ENCODE measurements at places on chromosomes 13 and 19.
A peak's percentile ranks its signal among the peaks of the same experiment; 100 is the strongest.

- DNase-seq, result no peak
Observed at GRCh38 chr19:32104153-32104849, 241.1 kb upstream of the ZNF507 start.

GRCh38 chr19:58547323-58548312, 3.8 kb downstream of the TRIM28 start:
- no peak for DNase-seq

- no peak for DNase-seq
Observed at GRCh38 chr13:43270130-43270830, 246.9 kb downstream of the DNAJC15 start.

DNA sequence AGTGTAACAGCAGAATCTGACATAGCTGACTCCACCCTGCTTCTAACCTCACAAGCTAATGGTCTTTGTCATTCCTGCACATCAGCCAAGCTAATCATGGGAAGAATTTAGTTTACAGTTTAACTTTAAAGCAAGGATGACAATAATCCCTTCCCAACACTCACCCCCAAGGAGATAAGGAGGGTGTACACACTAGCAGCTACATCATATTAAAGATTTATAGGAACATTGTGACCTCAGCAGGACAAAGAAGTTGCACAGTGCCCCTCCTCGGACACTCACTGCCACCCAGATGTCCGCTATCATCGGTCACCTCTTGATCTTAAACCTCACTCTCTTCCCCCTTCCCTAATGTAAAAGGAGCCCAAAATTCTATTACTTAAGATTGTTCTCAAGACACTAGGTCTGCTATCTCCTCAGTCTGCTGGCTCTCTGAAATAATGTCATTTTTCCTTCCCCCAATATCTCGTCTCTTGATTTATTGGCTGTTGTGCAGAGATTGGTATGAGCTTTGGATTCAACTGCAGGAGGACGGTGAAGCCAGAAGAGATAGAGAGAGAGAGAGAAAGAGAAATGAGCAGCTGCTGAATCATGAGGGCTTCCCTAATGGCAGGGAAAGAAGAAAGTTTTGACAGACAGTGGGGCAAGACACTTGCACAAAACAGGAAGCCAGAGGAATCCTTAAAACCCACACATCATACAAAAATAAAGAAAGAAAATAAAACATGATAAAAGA, 17.5 kb upstream of the FFAR2 start:
- DNase-seq, result peak; percentile 11

DNA sequence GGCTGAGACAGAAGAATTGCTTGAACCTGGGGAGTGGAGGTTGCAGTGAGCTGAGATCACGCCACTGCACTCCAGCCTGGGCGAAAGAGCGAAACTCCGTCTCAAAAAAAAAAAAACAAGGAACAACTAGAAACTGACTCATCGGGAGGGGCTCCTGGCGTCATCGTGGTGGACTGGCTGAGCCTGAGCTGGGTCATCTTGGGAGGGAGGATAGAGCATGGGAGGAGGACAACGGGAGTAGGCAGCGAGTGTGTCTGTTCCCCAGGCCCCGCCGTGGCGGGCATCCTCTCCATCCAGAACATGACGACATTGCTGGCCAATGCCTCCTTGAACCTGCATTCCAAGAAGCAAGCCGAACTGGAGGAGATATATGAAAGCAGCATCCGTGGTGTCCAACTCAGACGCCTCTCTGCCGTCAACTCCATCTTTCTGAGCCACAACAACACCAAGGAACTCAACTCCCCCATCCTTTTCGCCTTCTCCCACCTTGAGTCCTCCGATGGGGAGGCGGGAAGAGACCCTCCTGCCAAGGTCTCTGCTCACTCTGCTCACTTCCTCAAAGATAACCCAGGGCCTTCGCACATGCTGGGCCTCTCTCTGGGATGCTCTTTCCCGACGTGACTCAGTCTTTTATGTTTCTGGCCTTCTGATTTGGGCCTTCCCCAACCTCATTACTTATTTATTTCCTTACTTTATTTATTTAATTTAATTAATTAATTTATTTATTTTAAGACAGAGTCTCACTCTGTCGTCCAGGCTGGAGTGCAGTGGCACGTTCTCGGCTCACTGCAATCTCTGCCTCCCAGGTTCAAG, 16.6 kb downstream of the DDX39A start:
- DNase-seq, result peak; percentile 90

DNA sequence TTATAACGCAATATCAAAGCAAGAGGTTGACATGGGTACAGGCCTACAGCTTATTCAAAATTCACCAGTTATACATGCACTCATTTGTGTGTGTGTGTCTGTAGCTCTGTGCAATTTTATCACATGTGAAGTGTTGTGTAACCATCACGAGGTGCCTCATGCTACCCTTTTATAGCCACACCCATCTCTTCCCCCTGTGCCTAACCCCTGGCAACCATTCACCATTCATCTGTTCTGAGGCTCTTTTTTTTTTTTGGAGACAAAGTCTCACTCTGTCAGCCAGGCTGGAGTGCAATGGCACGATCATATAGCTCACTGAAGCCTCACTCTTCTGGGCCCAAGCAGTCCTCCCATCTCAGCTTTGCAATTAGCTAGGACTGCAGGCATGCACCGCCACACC, 78.4 kb downstream of the DPF1 start:
- DNase-seq, result peak; percentile 88

DNA sequence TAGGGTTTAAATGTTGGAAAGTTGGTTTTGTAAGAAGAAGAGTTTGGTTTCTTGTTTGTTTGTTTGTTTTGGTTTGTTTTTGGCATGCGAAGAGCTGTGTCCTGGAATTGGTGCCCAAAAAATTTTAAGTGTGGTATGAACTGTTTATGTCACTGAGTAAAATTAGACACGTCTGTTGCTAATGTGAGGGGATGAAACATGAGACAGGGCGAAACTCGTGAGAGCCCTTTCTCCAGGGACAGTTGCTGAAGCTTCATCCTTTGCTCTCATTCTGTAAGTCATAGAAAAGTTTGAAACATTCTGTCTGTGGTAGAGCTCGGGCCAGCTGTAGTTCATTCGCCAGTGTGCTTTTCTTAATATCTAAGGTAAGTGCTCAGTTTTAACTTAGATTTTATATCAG, at the start of gene SGCG:
SGCG (plus strand) TSS at position 269 of the 400 bp plus-strand sequence. CDS start 22,716 bp downstream, outside the sequence.
- DNase-seq, result no peak

- DNase-seq, result no peak
Observed at GRCh38 chr13:31862828-31863227, 123.5 kb downstream of the RXFP2 start.

GRCh38 chr19:35787227-35787799, 11.9 kb downstream of the ARHGAP33 start:
- no peak for DNase-seq

DNA sequence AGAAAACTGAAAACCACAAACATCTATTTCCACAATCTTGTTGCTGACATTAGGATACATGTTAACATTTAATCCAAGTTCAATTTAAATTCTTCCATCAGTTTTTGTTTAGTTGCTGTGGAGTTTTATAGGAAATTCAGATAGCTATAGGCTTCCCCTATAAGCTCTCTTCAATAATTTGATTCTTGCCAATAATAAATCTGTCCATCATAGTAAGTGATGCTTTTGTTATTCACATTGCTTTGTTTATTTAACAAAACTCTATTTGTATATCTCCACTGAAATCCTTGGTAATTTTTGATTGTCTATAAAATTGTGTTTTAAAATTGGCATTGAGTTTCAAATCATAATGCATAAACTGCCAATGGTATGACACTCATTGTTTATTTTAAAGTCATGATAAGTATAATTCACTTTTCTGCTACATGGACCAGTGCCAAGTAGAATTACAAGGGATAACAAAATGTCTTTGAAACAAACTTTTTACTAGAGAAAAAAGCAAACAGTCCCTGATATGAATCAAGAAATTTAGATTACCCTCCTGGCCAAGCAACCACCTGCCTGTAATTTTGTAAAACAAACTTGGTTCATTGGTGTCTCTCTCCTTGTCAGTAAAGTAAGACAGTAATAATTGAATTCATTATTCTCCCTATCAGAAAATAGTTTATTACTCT, 577.3 kb upstream of the GPC6 start:
- DNase-seq, result no peak

GRCh38 chr13:101916108-101916774, 463.8 kb downstream of the ITGBL1 start:
- DNase-seq, result no peak

DNA sequence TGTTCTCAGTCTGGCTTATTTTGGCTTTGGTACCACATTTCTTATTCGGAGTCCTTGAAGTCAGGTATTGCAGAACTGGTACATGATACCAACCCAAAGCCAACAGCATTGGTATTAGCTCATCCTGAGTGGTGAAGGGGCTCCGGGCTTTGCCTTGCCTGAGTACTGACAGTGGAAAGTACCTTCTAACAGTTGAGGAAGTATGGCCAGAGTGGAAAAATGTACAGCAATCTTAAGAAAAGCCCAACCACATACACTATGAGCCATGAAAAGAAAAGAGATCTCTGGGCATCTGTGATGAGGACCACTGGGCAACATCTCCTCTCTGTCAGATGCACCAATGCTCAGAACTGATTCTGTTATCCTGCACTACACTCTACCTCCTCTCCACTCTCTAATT, 8.3 kb downstream of the LCP1 start:
- DNase-seq, result no peak

- DNase-seq, result no peak
Observed at GRCh38 chr13:102970542-102970941, 95.7 kb downstream of the SLC10A2 start.

GRCh38 chr13:80712026-80712425, 371.1 kb upstream of the SPRY2 start:
- no peak for DNase-seq

GRCh38 chr13:51457086-51457815, 4.4 kb upstream of the INTS6 start:
- no peak for DNase-seq

DNA sequence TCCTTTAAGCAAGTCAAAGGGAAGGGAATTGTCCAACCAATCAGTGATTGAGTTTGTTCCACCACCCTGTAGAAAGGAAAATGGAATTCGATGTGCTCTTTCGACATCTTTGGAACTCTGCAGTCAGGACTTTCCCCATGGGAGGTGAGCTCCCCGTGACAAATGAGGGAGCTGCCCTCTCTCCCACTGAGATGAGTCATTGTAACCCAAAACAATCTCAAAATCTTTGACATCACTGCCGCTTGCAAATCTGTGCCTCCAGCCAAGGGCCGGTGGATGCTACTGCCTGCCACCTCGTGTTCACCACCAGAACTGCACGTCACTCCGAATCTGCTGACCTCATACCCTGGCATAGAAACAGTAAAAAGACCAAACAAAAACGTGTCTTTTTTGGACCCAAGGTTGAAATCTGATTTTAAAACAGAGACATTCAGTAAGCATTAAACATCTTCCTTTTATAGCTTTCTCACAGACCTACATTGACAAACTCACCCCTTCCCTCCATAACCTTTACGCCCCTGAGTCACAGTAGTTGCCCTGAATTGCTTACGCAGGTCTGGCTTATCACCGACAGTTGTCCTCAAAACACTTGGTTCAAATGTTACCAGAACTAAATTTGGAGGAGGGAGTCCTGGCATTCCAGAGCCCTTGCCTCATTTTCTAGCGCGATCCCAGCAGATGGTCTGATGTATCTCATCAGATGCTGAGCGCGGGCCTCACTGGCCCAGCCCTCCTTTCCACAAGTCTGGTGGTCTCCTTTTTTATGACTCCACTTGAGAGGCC, 105.2 kb downstream of the COL4A2 start:
- peak; percentile 100 for DNase-seq

- DNase-seq, result no peak
Observed at GRCh38 chr13:34864671-34865070, 77.4 kb upstream of the NBEA start.

- no peak for DNase-seq
Observed at GRCh38 chr13:28044608-28045007, 55.8 kb downstream of the FLT3 start.

DNA sequence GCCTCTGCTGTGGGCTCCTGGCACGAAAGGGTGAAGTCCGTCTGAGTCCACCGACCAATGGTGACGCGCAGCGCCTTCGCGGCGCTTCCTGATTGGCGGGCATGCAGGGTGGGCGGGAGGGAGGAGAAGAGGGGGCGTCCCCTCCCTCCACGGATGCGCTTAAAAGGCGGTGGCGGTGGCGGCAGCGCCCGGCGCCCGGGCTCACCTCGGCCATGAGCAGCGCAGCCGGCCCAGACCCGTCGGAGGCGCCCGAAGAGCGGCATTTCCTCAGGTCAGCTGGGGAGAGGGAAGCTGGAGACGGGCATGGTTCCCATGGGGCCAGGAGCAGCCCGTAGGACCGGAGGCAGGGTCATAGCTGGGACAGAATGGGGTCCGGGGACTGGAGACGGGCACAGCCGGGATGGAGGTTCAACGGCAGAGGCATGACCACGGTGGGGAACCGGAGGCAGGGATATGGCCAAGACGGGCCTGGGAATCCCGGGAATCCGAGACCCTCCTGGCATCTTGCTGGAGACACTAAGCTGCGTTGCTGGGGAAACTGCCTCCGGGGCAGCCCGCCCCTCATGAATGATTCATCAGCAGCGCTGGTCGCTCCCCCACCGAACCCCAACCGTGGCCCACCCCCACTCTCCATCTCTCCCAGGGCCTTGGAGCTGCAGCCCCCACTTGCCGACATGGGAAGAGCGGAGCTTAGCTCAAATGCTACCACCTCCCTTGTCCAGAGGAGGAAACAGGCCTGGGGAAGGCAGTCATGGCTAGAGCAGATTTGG, at the start of gene YJEFN3:
YJEFN3 (plus strand) TSS at position 191 of the 770 bp plus-strand sequence; CDS start at position 213, 22 bp downstream.
- DNase-seq, result no peak

DNA sequence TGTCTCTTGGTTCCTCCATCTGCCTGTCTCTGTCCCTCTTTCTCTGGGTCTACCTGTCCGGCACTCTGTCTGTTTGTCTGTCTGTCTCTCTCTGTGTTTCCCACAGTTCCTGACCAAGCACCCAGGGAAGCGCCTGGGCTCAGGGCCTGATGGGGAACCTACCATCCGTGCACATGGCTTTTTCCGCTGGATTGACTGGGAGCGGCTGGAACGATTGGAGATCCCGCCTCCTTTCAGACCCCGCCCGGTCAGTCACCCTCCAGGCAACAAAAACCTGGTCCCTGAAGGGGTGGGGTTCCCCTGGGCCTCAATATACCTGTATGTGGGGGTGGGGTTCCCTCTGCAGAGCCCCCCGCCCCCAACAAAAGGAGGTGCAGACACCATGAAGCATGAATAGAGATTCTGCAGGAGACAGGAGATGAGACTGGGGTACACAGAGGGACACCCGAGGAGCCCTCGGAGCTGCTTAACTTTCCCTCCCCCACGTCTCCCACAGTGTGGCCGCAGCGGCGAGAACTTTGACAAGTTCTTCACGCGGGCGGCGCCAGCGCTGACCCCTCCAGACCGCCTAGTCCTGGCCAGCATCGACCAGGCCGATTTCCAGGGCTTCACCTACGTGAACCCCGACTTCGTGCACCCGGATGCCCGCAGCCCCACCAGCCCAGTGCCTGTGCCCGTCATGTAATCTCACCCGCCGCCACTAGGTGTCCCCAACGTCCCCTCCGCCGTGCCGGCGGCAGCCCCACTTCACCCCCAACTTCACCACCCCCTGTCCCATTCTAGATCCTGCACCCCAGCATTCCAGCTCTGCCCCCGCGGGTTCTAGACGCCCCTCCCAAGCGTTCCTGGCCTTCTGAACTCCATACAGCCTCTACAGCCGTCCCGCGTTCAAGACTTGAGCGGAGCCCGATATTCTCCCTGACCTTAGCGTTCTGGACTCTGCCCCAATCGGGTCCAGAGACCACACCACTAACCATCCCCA, 2.6 kb upstream of the CACNG7 start:
- peak; percentile 23 for DNase-seq
